ENCODE measurements at places on chromosomes 11 and 22.

- DNase-seq: no peak
Measured at GRCh38 chr11:10648871-10649270, 44.7 kb downstream of the IRAG1 start.

GRCh38 chr22:46027211-46028105 lies 50.5 kb upstream of the WNT7B start:
- no peak for DNase-seq

- no peak for DNase-seq
Measured at GRCh38 chr22:42621505-42622002, 6.9 kb upstream of the POLDIP3 start.

GRCh38 chr11:3969613-3970012 lies 114.1 kb downstream of the STIM1 start:
- no peak for DNase-seq

GRCh38 chr11:14269692-14270573 lies 89.0 kb downstream of the RRAS2 start:
- no peak for DNase-seq

DNA sequence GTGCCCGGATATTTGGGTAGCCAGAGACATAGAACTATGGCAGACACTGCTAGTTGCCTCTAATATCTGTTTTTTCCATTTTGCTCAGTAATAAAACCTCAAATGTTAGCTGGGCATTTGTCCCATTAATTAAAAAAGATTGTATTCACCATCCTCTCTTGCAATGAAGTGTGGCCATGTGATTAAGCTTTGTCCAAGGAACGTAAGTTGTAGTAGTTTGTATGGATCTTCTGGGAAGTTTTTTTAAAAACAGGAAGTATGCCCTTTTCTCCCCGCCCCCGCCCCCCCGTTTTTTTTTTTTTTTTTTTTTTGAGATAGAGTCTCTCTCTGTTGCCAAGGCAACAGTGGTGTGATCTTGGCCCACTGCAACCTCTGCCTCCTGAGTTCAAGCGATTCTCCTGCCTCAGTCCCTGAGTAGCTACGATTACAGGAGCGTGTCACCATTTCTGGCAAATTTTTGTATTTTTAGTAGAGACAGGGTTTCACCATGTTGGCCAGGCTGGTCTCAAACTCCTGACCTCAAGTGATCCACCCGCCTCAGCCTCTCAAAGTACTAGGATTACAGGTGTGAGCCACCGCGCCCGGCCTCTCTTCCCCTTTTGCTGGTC lies 1.7 kb upstream of the TMEM135 start:
- DNase-seq: no peak

DNA sequence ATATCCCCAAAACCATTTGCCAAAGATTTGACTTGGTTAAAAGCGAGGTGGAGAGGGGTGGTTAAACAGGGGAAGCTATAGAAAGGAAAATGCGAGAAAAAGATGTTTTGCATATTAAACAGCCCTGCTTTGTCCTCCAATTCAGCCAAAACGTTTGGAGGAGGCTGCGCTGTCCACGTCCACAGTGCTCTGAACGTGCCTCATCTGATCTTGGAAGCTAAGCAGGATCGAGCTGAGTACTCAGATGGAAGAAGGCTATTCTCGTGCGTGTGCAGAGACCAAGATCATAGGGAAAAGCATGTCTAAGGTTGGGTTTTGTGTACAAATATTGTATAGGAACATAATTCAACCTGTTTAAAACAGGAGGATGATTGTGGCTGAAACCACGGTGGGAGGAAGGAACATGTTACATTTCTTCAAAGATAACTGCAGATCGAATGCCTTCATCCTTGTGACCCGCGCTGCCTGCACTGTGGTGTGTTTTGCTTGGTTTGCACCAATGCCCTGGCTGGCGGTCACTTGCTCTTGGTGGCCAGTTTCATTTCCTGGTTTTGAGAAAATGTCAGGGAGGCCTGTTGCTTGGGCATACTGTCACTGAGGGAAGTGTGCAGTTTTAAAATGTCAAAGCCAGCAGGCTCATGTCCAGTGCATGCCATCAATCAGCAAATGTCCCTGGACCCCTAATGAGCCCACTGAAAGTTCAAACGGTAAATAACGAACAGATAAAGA lies 40.4 kb downstream of the FLI1 start:
- DNase-seq: no peak

- DNase-seq: no peak
Measured at GRCh38 chr22:36465232-36466021, 16.0 kb downstream of the TXN2 start.

- no peak for DNase-seq
Measured at GRCh38 chr22:23579870-23580575, at the start of gene IGLL1. IGLL1 (minus strand) TSS chr22:23580290; CDS start chr22:23580190, 100 bp downstream.

DNA sequence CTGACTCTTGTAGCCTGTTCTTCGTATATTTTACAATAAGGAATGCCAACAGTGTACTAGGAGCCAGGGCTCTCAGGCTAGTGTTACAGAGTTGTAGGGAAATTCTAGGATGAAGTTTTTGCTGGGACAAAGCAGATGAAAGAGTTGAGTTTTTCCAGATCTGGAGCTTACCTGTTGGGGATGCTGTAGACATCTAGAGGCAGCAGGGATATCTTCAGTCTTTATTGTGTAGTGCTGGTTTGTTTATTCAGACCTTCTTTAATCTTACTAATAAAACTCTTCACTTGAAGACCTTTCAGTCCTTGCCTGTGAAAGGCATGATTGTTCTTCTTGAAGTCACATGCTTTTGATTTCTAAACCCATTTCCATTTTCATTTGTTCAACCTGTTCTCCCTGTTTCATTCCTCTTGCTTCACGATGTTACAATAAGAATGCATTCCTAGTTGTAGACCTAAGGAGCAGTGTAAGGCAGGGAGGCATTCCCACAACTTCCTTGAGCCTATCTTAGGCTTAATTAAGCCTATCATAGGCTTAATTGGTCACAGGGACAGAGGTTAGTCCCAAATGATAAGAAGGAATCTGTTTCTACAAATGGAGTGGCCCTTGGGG lies 7.9 kb upstream of the SLC37A2 start:
- no peak for DNase-seq

DNA sequence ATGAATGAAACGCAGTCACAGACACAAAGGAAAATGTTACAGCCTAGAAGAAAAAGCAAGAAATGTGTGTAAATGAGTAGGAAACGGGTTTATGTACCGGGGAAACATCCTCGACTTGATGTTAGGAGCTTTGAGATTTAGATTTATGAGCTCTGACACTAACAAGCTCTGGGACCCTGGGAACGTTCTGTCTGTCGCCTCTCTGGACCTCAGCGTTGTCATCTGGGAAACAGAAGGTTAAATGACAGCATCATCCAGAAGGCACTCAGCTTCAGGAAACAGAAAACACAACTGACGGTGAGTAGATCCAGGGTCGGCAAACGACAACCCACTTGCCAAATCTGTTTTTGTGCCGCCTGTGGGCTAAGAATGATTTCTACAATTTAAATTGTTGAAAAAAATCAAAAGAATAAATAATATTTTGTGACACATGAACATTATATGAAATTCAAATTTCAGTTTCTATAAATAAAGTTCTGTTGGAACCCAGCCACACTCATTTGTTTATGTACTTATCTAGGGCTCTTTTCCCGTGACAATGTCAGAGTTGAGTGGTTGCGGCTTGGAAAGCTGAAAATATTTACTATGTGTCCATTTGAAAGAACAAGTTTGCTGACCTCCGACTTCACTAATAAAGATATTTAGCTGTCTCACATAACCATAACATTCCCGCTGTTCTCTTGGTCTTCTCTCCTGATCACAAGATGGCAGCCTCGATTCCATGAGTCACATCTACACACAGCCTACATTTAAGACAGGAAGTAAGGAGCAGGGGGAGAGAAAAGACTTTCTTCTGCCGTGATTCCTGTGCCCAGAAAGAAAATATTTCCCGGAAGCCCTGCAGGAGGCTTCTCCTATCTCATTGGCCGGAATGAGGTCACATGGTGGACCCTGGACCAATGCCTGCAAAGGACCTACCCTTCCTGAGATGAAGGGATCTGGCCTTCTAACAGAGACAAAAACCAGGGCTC lies 47.1 kb upstream of the SYT13 start:
- DNase-seq: no peak

GRCh38 chr11:27437829-27438594 lies 34.6 kb downstream of the LGR4 start:
- DNase-seq: no peak

DNA sequence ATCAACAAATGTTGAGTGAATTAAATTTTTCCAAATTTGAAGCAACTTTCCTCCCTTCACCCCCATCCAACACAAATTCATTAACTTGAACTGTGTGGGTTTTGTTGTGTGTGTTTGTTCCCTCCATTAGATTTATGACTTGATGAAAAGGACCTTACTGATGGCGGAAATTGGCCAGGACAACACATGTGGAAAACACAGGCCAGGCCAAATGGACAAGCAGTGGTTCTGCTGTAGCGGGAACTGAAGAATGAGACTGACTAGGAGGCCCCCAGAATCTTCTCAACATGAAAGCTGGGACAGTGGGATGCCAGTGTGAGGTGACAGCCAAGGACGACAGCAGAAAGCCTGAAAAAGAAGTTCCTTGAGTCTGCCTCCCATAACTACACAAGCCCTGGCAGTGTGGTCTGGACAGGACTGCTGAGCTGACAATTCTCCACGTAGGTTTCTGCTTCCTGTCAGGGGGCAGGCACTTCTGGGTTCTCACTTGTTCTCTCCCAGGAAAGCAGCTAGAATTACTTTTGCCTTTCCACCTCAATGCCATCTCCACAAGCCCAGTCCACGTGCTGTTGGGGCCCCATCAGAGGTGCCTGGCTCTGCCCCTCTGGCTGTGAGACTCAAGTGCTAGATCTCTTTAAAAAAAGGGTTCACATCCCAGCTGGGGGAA lies 94.3 kb downstream of the ETS1 start:
- DNase-seq: no peak

- no peak for DNase-seq
Measured at GRCh38 chr11:11416917-11417316, 63.9 kb upstream of the CSNK2A3 start.

- no peak for DNase-seq
Measured at GRCh38 chr11:83836883-83837654, 550.9 kb upstream of the CCDC90B start.

- no peak for DNase-seq
Measured at GRCh38 chr22:47063606-47064005, 301.2 kb downstream of the TBC1D22A start.

GRCh38 chr22:36564422-36565158 lies 35.6 kb upstream of the EIF3D start:
- DNase-seq: no peak

Data from stimulated activated CD8-positive, alpha-beta memory T cell treated with anti-CD3 and anti-CD28 coated beads, Interleukin-4, amount 100 ng/mL, for 4 hours (primary cell).